Thymus (tissue), 14 donors: ENCODE measurements at places on chromosomes 7 and 10.
A peak's percentile ranks its signal among the peaks of the same experiment; 100 is the strongest.

DNA sequence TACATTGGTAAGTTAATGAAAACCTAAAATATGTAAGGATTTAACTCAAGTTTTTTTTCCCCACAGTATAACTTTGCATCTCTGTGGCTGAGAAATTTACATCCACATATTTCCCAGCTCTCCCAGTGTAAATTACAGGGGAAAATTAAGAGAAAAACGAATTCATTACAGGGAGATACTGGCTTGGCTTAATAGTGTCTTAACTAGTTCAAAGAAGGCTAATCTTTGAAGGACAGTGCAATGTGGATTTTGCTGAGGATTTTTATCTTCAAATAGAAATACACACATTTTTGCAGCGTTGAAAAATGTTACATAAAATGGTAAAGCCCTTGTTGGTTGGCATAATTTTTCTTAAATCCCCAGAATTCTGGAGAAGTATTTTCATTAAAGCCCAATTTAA lies 1.5 kb downstream of the CBX3 start:
- no peak for DNase-seq

DNA sequence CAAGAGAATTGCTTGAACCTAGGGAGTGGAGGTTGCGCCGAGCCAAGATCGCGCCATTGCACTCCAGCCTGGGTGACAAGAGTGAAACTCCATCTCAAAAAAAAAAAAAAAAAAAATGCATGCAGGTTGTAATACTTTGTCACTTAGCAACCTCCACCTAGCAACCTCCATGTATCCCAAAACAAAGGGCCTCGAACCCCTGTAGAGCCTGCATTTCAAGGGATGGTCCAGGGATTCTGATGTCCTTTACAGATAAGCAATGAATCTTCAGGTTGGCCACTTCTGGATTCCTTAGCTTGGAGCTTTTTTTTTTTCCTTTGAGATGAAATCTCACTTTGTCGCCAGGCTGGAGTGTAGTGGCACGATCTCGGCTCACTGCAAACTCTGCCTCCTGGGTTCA lies 1211.0 kb downstream of the TYW1 start:
- no peak for DNase-seq

DNA sequence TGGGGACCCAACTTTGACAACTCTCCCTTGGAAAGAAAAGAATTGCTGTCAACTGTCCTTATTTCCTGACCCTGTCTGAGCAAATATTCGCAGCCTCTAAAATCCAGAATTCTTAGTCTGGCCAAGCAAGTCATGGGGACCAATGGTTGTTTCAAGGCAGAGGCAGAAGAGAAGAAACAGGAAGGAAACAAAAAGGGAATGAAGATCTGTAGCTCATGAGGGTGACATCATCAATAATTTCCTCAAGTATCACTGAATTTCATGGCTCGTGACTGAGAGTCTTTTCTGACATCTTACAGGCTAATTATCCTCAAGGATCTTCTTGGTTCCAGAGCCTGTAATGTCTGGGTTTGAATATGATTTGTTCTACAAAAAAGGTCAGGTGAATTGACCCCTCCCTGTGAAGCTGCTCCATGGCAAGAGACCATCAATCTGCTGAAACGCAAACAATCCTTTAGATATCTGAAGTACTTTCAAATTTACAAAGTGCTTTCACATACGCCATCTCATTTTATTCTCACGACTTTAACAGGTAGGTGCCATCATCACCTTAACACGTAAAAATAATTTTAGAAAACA lies 5.8 kb downstream of the CDK6 start:
- DNase-seq = peak; percentile 53

DNA sequence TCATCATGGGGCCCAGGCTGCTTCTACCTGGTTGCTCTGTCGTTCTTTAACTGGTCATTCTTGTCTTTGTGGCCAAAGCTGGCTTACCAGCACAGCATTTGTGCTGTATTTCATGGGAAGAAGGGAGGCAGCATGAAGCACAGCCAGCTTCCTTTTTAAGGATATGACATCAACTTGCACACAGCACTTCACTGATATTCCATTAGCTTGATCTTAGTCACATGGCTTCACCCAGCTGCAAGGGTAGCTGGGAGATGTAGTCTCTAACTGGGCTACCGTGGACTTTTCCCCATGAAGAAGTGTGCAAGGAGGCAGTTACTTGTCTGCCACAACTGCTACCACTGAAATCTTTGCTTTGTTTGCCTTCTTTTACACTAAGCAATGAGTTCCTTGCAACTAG lies 525.2 kb downstream of the LRMDA start:
- DNase-seq = no peak

DNA sequence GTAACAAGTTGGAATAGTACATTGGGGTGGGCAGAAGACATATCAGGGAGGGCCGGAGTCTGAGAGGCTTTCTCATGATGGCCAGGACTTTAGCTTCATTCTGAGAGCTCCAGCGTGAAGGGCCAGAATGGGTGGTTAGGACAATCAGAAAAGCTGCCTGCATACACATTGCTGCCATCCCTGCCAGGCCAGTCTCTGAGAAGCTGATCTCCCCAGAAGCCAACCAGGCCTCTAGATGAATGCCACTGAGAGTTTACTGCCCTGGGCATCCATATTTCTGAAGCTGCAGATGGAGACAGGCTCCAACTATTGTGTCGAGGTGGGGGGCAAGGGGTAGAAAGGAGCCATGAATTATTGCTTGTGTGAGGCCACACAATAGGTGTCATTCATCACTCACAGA lies 32.0 kb upstream of the ARHGAP22 start:
- DNase-seq = no peak

GRCh38 chr7:4882169-4883032 lies 1.1 kb downstream of the RADIL start:
- no peak for DNase-seq
